Femur (tissue), 1 donor: ENCODE measurements at places on chromosomes 4 and X.

DNA sequence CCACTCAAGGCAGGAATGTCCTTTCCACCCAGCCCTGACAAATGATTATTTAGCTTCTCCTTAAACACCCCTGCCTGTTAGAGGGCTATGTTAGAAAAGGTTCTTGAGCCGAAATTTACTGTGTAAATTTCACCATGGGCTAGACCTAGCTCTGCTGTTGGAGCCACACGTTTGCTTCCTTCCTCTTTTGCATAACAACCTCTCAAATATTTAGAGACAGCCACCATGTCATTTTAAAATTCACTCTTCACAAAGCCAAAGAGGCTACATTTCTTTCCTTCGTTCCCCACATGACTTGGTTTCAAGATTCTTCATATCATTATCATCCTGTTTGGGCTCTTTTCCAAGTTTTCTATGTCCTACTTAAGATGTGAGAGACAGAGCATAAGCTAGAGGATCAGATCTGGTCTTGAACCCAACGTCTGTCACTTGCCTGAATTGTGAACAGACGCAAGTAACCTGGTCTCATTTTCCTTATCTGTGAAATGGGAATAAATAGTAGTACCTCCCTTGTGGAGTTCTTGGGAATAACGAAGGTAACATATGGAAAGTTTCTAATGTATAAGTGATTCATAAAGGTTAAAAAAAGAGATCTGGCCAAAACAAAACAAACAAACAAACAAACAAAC lies 6.7 kb downstream of the DOCK11 start:
- no peak for DNase-seq

GRCh38 chrX:3449287-3449686 lies 102.8 kb upstream of the MXRA5 start:
- no peak for DNase-seq

- DNase-seq = no peak
Observed at GRCh38 chrX:5341902-5342301, 886.8 kb downstream of the NLGN4X start.

GRCh38 chr4:7641712-7642111 lies 207.0 kb upstream of the PSAPL1 start:
- DNase-seq = no peak

GRCh38 chr4:107261241-107261874 lies 225.2 kb upstream of the DKK2 start:
- no peak for DNase-seq

- no peak for DNase-seq
Observed at GRCh38 chrX:9151772-9152307, 117.9 kb upstream of the FAM9B start.

DNA sequence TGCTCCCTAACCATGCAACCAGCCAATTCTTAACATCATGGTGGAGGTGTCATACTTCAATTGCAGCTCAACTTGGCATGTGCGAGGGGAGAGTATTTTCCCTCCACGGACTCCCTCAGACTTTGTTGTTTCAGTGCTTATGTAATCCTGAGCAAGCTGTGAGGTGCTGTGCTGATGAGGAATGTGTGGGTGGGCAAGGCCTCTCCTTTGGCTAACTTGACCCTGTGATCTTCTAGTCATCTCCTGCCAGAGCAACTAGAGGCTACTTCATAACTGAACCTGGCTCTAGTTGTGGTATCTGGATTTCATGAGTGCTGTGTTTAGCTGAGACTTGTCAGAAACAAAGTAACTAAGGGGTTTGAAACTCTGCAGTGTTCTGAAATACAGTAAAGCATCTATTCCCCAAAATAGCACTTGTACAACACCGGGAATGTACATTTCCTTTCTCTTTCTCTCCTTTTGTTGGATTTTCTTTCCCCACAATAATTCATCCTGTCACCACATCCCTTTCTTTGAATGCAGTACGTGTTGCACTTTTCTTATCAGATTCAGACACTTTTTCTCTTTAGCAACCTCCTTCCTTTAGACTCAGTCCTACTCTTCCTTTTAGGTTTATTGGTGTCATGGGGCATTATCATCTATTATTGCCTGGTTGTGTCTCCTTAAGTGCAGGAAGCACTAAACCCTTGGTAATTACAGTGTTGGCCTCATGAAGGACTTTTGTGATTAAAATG lies 415.2 kb upstream of the NR3C2 start:
- DNase-seq = peak; percentile 22

DNA sequence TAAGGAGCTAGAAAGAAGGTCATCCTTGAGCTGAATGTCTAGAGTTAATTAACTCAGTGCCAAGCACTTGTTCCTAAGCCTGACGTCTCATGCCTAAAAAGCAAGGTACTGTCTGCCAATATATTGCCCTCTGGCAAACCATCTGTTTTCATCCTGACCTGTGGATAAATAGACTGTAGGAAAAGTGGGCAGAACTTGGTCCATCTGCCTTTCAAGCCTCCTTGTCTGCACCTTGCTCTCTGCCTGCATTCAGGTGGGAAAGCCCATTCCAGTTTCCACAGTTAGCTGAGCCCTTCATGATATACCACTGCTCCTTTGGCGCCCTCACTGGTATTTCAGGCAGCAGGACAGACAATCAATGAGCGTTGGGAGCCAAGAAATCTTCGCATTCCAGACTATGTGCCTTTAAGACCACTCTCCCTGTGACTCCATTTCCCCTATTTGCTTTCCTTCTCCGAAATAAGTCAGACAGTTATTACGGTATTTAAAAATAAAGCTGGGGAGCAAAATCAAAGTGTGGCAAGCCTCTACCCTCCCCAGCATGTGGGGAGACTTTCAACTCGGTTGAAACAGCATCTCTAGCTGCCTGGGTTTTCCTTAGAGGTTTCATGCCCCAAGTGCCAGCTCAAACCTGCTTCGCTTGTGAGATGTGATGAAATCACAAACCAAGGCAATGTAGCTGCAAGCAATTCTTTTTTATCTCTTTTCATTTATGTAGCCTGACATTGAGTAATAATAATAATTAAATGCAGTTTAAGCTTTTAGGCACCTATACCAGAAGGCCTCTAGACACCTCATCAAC lies 2.5 kb upstream of the CCDC149 start:
- no peak for DNase-seq

- no peak for DNase-seq
Observed at GRCh38 chr4:157521906-157522305, 301.4 kb downstream of the GRIA2 start.

- peak; percentile 42 for DNase-seq
Observed at GRCh38 chr4:38367642-38368174, 296.3 kb upstream of the KLF3 start.

DNA sequence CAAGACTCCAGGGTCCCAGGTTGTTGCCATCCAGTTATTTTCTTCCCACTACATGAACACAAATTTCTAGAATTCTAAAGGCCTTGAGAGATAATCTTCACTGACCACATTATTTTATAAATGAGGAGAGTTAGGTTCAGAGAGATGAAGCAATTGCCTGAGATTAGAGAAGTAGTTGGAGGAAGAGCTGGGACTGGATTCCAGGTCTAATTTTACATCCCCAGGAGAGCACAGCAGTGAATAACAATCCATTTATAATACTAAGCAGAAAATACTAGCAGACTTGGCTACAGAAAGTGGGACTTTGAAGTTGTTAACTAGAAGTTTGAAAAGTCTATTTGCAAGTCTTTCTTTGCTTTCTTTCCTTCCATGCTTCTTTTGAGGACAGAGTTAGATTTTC lies 231.3 kb upstream of the S100G start:
- no peak for DNase-seq

DNA sequence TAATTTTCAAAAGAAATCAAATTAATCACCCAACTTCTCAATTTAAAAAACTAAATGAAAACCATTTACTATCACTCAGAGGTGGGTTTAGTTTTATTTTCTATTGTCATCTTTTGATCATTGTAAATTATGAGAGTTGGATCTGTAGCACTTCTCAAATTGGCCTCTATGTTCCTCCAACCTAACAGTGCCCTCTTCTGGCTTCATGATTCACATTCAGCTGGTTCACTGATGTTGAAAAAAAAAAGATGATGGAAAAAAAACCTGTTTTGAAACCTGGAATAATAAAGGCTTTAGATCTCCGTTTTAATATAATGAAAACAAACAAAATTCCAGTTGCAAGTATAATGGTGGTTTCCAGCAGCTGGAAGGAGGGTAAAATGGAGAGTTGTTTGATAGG lies 2.4 kb upstream of the NBDY start:
- no peak for DNase-seq

GRCh38 chrX:102765809-102766208 lies 45.3 kb downstream of the GPRASP3 start:
- no peak for DNase-seq

- DNase-seq = peak; percentile 26
Observed at GRCh38 chrX:6228720-6229119, at the start of gene NLGN4X. TSS of gene NLGN4X (minus strand) at chrX:6228867. CDS start at chrX:6151466, 77,401 bp downstream.

DNA sequence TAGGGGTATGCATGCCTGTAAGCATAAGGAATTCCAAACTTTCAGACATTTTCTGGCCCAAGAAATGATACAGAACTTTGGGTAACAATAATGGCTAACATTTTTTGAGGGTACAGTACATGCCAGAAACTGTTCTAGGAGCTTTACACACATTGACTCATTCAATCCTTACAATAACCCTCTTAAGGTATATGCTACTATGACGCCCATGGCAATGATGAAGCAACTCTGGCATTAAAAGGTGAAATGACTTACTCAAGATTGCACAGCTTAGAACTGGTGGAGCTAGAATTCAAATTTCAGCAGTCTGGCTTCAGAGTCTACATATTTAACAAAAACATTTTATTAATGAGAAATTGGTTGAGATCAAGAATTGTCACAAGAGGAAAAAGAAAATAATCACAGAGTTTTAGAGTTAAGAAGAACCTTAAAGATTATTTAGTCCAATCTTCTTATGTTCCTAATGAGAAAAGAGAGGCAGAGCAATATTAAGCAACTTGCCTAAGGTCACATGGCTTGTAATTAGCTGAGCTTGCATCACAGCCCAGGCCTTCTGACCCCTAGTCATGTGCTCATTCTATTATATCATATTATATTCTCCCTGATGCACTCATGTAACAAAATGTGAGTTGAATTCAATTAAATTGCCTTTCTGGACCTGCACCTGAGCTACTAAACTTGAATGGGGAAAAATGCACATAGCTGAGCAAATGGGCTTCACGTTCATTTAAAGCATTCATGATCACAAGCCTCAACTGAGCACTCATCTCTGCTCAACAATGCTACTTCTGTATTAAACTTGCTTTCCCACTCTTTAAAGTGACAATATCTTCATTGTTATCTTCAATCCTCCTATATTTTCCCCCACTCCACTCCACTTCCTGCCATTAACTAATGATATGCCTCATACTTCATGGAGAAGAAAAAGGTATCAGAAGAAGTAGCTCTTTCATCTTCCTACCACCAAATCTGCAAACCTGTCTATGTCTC lies 73.2 kb downstream of the ENOX2 start:
- no peak for DNase-seq

DNA sequence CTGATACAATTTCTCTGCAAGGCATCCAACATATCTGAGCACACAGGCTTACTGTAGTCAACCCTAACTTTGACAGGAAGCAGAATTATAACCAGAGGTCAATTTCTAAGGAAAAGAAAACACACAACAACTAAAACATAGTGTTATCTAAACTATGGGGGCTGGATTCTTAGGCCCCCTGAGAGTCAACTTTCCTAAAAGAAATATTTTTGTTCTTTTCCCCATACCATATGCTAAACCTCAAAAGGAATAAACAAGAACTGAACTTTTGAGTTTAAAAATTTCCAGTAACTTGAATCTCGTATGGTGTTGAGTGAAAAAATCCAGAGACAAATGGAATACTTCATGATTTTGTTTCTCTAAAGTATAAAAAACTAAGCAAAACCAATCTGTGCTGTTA lies 42.9 kb downstream of the ATXN3L start:
- no peak for DNase-seq

DNA sequence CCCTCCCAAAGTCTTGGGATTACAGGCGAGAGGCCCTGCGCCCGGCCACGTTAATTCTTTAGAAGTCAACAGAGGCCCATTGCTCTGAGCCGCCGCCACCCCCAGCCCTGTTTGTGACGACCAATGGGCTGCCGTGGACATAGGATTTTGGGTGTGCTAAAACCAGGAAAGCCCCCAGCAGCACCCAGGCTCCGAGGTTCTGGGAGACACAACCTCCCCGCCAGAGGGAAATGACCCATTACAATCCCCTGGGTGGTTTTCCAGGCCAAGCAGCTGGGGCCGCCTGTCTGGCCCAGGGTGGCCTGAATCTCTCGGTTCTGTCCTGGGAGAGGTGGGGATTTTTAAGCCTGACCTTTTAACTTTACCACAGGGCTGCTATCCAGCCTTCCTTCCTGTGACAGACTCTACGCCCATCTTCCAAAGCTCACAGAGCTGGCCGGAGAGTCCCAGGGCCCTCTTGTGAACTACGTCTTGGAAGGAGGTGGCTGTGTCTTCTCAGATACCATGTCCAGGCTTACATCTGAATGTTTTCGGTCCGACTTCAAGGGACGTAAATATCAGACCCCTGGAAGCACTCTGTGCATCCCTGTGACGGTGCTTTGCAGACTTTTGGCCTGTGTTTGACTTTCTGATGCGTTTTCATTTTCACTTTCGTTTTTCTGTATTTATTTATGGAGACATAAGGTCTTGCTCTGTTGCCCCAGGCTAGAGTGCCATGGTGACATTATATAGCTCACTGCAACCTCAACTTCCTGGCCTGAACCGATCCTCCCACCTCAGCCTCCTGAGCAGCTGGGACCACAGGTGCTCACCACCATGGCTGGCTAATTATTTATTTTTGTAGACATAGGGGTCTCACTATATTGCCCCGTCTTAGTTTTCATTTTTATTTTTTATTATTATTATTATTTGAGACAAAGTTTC lies 36.0 kb downstream of the P2RY8 start:
- DNase-seq = no peak

DNA sequence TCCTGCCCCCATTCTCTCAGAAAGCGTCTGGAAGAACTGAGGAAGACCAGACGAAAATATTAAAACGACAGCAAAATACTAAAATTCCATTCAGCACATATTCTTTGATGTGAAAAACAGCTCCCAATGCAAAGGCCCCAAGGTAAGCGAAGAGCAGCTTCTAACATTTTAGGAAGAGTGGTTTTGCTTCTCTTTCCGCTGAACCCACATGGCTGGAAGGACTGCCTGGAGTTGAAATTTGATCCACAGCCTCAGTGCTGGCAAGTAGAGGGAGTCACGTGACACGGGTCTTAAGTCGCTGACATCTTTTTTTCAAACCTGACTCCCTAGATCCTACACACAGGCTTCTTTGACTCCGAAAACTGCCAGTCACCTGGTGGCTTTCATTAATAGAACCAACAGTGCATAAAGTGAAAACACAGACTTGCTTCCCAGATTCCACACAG lies at the start of gene FAM13A:
FAM13A (minus strand) TSS at position 233 of the 446 bp plus-strand sequence; CDS start at position 12, 221 bp downstream.
- peak; percentile 94 for DNase-seq

DNA sequence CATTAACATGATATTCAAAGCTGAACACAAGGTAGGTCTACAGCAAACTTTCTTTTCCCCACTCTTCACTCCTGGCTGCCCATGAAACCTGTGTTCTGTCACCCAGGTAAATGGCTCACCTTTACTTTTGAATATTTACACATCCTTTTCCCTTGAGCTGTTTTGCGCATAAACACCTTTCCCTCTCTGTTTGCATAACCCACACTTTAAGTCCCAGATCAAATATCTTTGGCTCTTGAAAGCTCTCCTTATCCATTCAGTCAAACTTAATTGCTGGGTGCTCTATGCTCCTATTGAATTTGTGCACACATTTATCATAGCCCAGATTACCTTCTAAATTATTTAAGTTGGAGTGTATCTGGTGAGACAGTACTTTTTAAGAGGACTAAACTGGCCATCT lies 51.7 kb upstream of the ATP8A1 start:
- no peak for DNase-seq
